ENCODE measurements at places on chromosomes 12 and 14. TPM values are rescaled to one million over a fixed set of nuclear protein-coding genes. Genes with fewer than 3 reads are reported as not detected.

KRT77 gene
- not detected for total RNA-seq

PRB2 gene
- 4.6 TPM for total RNA-seq

TMEM132C gene
- total RNA-seq = 13.5 TPM

PTGER2 gene
- not detected for total RNA-seq

DHRS2 gene
- 0.55 TPM for total RNA-seq

ESPL1 gene
- 0.11 TPM for total RNA-seq

NEUROD4 gene
- total RNA-seq = 0.16 TPM

TMEM30B gene
- total RNA-seq = 0.44 TPM

GLS2 gene
- total RNA-seq = 52.1 TPM

GALNT6 gene
- total RNA-seq = 30.1 TPM

SIX4 gene
- total RNA-seq = 4.6 TPM

DTX3 gene
- total RNA-seq = 106 TPM

DNAI7 gene
- 8.9 TPM for total RNA-seq

CIROP gene
- 0.73 TPM for total RNA-seq

TIGAR gene
- 18.5 TPM for total RNA-seq

SLC7A8 gene
- total RNA-seq = 23.2 TPM

CISTR gene
- total RNA-seq = 2.5 TPM

DAO gene
- not detected for total RNA-seq

YARS2 gene
- 15.2 TPM for total RNA-seq

TBC1D30 gene
- total RNA-seq = 27.7 TPM

SPTB gene
- 32.9 TPM for total RNA-seq

LMO3 gene
- 236 TPM for total RNA-seq

HCAR1 gene
- 0.27 TPM for total RNA-seq

MMP19 gene
- not detected for total RNA-seq

PRKD1 gene
- total RNA-seq = 15.1 TPM

PLEKHG3 gene
- 59.5 TPM for total RNA-seq

PLEKHD1 gene
- 2.6 TPM for total RNA-seq

OAS3 gene
- 5.0 TPM for total RNA-seq

LGR5 gene
- total RNA-seq = 21.8 TPM

C12orf42 gene
- 0.78 TPM for total RNA-seq

RTL1 gene
- total RNA-seq = not detected

TAS2R19 gene
- total RNA-seq = 8.9 TPM

FAM186B gene
- not detected for total RNA-seq

KRT73 gene
- total RNA-seq = not detected

DGLUCY gene
- 135 TPM for total RNA-seq

EP400 gene
- total RNA-seq = 56.5 TPM

AP4S1 gene
- total RNA-seq = 18.9 TPM

STRN3 gene
- 36.9 TPM for total RNA-seq

FZD10 gene
- 0.55 TPM for total RNA-seq

SLC8B1 gene
- total RNA-seq = 23.8 TPM

OLR1 gene
- total RNA-seq = 18.5 TPM

CNTN1 gene
- total RNA-seq = 363 TPM

AKAP3 gene
- 6.3 TPM for total RNA-seq

MANSC4 gene
- not detected for total RNA-seq

NR2C1 gene
- 60.1 TPM for total RNA-seq

OR4Q3 gene
- total RNA-seq = not detected

RGS6 gene
- 52.9 TPM for total RNA-seq

KRT78 gene
- total RNA-seq = not detected

IFT81 gene
- 19.5 TPM for total RNA-seq

SLCO1B1 gene
- not detected for total RNA-seq

VAMP1 gene
- total RNA-seq = 289 TPM

FIGNL2 gene
- total RNA-seq = 1.8 TPM

SLC17A8 gene
- total RNA-seq = 0.93 TPM
